Kidney capillary endothelial cell (primary cell): ENCODE measurements at places on chromosomes 7 and 10.

DNA sequence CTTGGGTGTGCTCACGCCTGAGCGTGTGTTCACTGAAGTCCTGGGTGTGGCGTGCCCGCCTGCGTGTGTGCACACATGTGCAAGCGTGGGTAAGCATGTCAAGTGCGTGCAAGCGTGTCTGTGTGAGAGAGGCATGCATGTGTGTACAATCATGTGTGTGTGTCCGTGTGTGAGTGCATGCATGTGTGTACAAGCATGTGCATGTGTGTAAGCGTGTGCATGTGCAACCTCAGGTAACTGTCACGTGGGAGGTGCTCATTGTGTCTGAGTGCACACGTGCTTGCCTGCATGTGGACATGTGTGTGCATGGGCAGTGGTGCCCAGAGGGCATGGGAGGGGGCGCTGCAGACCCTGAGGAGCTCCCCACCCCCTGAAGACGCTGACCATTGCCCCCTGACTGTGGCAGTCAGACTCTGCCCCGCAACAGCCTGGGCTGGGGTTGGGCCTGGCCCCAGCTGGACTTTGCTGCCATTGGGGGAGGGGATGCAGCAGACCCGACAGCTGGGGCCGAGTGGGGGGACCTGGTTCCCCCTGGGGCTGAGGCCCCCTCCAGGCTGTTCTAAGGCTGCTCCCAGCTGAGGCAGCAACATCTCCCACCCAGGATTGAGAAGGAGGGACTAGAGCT lies 88.1 kb downstream of the UNCX start:
- DNase-seq, result no peak

DNA sequence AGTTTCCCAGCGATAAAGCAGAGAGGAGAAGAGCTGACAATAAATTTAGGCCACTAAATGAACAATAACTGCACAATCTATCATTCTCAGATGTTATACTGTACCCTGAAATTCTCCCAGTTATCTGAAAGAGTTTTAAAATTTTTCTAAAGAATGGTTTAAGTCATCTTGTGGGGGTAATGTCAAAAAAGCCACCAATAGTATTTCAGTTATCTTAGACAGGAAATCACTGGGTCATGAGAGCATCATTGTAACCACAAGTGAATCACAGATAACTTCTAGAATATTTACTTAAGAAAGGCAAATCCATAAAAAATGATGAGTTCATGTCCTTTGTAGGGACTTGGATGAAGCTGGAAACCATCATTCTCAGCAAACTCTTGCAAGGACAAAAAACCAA lies 147.1 kb downstream of the DNAJB9 start:
- DNase-seq, result peak; percentile 2

DNA sequence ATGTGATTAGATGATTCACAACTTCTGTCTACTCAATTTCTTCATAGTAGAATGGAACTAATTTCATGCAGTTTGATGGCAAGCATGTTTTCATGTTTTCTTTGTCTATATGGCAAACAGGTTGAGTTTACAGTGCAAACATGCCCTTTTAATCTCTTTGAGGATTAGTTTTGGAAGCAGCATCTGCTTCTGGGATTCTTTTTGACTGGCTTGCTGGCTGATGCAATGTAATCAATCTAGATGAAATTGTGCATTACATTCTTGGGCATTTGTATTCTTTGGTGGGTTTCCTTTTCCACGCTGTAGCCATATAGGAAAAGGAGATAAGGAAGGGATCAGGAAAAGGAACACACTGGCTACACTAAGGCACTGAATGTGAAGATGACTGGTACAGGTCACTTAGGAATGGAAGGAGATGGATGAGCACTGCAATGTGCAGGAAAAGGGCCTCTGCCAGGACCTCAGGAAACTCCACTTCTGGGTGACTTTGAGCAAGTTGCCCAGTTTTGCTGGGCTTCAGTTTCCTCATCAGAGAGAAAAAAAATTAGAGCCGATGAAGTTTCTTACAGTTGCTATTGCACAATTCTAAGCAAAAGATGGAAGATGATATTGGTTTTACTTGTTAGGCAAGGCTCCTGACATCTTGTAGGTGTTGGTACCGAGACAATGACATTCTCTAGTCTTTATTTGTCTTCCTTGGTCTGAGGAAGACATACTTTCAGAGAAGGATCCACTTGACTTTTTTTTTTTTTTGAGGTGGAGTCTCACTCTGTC lies 269.1 kb downstream of the SUGCT start:
- no peak for DNase-seq

DNA sequence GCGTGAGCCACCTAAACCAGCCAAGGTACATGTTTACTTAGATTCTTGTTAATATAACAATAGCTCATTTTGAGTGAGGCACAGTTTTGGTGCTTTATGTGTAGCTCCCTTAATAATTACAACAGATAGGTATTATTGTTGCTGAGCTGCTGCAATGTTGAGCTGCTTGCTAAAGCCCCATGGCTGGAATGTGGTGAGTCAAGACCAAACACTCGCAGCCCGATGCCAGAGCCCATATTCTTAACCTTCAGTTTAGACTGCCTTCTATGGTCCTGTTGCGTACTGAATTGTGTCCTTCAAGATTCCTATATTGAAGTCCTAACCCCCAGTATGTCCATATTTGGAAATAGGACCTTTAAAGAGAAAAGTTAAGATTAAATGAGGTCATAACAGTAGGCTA lies 407.1 kb downstream of the NEBL start:
- no peak for DNase-seq

GRCh38 chr10:22824520-22824919 lies 103.3 kb upstream of the ARMC3 start:
- no peak for DNase-seq

GRCh38 chr7:31995134-31995533 lies 75.1 kb downstream of the PDE1C start:
- no peak for DNase-seq

DNA sequence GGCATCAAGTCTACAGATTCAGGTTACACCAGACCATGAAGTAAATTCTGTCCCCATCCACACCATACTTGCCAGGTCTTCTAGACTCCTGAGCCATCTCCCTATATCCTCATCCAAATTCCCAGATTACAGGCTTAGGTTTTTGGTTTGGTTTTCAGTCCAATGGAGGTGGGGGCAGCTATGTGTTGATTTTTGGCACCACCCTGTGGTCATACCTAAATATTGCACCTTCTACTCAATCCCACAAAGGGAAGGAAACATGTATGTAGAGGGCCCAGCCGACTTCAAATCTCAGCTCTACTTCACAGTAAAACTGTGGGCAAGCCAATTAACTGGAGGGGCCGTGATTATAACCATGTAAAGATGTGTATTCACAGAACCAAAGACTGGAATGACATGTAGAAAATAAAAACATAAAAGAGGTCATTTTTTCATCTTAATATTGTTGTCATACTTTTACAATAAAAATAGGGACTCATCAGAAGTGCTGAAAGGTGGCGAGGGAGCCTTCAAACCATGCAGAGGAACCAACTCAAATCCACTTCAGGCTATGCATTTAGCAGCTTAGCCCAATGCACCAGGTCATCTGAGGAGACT lies 19.8 kb downstream of the ERCC6 start:
- DNase-seq, result peak; percentile 60

- peak; percentile 76 for DNase-seq
These were observed 47.2 kb downstream of the SORBS1 start for GRCh38 chr10:95513941-95514392.

DNA sequence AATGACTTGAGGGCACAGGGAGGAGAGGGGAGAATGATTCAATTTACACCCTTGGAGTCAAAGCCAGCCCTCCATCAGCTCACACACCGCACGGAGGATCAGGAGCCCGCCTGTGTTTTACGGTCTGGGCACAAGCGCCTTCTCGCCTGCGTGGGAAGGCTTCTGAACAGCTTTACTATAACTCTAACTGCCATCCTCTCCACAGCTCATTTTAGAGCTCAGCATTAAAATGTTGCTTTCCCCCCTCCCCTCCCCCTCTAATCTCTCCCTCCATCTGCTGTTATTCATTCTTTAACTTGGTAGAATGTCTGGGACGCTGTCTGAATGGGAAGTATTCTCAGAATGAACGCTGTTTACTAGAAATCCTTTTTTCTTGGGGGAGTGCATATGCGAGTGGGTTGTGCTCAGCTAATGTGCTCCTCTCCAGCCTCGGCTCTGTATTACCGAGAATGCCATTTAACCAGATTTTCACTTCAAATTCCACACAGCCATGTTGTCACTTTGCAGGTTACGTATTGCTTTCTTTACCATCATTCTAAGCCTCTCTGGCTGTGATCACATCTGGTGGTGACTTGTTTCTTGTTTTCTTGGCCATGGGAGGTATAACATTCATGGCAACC lies 140.1 kb downstream of the GFRA1 start:
- DNase-seq, result no peak

GRCh38 chr10:16685551-16685950 lies 131.7 kb downstream of the RSU1 start:
- DNase-seq, result no peak

GRCh38 chr10:5952731-5953385 lies 24.5 kb downstream of the IL15RA start:
- DNase-seq, result no peak

- DNase-seq, result no peak
These were observed 231.4 kb downstream of the BMPER start for GRCh38 chr7:34136698-34137097.

DNA sequence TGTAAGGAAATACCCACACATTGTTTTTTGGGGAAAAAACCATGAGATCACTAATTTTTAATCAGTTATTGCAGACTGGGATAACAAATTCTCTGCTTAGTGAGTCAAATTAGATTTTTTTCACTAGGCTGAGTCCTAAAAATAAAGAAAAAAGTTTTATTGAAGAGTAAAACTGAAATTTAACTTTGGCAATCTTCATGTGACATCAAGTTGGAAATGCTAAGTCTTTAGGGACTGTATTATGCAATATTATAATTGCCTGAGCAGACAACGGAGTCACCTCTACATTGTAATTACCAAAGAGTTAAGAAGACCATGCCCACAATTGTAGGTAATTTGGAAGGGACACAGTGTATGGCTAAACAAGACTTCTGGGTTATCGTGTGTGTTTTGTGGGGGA lies 2.2 kb upstream of the CLEC5A start:
- DNase-seq, result no peak

DNA sequence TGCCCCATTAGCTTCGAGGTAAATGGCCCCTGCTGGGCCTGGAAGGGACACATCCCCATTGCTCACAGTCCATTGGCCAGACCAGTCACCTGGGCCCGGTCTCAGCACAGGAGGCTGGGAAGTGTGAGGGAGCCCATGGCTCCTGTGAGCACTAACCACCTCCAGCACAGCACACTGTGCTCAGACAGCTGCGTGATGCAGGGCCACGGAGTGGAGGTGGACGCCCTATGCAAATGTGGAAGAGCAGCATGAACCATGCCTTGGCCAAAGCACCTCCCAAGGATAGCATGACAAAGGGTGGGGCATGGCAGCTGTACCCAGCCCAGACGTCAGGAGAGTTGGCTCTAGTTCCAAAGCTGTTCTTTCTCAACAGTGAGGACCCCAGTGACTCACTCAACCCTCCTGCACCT lies 120.1 kb upstream of the ZMIZ1 start:
- DNase-seq, result no peak

DNA sequence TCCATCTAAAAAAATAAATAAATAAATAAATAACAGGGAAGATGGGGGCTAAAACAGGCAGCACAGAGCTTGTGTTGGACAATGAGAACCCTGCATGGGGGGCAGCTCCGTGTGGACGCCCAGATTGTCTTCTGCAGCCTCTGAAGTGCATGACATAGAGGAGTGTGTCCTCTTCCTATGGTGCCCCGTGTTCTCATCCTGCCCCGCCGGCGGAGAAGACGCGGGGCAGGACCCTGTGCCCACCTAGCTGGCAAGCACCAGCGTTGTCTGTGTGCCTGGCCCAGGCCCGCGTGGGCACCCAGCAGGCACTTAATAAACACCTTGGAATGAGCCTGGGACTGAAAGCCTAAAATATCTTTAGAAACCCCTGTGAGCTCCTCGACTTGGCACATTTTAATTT lies 88.7 kb upstream of the DNAAF5 start:
- no peak for DNase-seq

DNA sequence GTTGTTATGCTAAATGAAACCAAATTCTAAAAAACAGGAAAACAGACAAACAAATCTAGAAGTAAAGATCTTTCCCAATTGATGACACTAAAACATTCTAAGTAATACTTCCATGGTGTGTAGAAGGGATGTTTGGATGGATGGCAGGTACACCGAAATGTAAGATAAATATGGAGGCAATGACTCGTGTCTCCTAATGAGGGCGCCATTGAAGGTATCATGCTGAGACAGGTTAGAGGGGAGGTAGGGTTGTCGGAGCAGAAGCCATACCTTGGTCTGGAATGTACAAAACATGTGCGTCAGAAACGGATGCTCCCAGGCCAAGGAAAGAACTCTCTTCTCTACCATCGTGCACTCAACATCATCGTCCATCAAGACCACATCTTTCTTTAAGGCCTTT lies 101.4 kb downstream of the PRKCQ start:
- DNase-seq, result no peak

- DNase-seq, result no peak
These were observed 235.3 kb downstream of the PHF14 start for GRCh38 chr7:11208883-11209465.
